ENCODE measurements at places on chromosomes 3 and 15. TPM values are rescaled to one million over a fixed set of nuclear protein-coding genes. Genes with fewer than 3 reads are reported as not detected.
A peak's percentile ranks its signal among the peaks of the same experiment; 100 is the strongest.

- no peak for DNase-seq
Measured at GRCh38 chr3:49841806-49842205, 14.6 kb downstream of the TRAIP start.

DNA sequence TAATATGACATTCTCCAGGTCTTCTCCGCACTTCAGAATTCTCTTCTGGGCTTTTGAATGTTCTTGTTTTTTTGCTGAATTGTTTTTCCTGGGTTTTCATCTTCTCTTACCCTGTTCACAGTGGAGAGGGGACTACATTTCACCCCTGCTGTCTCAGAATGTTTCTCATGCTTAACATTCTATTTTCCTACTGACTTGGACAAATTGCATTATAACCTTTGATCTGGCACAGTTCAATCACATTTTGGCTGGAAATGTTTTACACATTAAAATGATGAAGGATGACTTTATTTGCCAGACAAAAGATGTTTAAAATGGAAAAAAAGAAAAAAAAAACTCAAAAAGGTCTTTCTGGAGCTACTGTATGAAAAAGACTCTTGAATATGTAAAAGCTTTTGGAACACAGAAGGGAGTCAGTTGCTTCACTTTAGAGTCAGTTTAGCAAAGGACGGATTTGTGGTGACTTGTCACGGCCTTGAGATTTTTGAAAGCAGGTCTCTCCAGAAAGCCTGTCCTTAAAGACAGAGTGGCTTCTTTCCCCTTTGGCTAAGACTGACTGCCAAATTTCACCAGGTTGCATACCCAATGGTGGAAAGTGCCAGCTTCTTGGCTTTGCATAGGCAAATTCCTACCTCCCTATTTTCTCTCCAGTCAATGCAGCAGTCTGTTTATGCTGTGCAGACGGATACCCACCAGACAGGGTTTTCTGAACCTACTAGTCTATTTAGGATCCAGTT is 401.0 kb upstream of the TBL1XR1 start:
- no peak for DNase-seq

GRCh38 chr15:29143909-29144635 is 125.5 kb downstream of the NSMCE3 start:
- no peak for DNase-seq

DNA sequence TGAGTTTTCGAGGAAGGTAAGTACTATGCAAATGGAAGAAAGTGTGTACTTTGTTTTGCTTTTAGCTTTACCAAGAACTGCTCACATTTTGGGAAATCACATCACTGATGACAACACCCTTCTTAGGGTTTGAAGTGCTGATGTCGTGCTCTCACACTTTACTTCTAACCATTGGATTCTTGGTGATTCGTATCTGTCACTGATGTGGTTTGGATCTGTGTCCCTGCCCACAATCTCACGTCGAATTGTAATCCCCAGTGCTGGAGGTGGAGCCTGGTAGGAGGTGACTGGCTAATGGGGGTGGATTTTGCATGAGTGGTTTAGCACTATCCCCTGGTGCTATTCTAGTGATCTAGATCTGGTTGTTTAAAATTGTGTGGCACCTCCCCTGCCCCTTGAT is 75.4 kb upstream of the RGMA start:
- DNase-seq = peak; percentile 33

DNA sequence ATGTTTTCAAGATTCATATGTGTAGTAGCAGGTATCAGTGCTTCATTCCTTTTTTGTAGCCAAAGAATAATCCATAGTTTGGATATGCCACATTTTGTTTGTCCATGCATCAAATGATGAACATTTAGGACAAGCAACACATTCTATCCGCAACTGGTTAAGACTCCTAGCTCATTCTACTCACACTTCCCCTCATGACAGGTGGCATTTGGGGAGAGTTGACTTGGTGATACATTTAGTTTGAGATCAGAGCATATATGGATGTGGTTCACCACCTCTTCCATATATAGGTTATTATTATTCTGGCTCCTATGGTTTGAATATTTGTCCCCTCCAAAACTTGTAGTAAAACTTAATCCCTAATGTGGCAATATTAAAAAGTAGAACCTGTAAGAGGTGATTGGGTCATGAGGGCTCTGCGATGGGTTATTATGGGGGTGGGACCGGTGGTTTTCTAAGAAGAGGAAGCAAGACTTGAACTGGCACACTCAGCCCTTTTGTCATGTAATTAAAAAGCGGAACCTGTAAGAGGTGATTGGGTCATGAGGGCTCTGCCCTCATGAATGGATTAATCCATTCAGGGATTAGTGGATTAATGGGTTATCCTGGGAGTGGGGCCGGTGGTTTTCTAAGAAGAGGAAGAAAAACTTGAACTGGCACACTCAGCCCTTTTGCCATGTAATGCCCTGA is 75.3 kb upstream of the HRH1 start:
- DNase-seq = no peak

DNA sequence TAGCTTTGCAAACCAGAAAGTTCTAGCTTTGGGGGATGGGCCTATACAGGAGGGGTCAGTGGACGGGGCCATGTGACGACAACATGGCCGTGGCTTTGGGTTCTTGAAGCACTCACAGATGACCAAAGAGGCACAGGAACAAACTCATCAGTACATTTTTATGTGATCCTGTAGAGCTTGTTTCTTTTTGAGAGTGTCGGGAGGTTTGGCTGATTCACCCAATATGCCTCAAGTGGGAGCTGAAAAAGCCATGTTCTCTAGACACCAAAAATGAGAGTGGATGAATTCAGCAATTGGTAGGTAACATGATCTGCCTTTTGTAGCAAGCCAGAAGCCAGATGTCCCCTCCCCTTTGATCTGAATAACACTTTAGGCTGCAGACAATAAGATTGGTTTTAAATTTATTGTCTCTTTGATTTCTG is 30.1 kb downstream of the GREM1 start:
- DNase-seq = no peak

DNA sequence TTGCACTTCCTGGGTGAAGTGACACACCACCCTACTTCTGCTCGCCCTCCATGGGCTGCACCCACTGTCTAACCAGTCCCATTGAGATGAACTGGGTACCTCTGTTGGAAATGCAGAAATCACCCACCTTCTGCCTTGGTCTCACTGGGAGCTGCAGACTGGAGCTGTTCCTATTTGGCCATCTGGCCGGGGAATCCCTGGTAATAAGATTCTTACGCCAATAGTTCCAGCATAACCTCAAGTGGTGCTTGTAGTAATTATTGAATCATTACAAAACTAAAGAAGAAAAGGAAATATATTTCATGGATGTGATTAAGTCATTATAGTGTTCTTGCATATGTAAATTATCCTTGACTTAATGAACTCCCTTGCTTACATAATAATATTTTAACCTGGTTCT is 841.9 kb downstream of the CADM2 start:
- no peak for DNase-seq

DNA sequence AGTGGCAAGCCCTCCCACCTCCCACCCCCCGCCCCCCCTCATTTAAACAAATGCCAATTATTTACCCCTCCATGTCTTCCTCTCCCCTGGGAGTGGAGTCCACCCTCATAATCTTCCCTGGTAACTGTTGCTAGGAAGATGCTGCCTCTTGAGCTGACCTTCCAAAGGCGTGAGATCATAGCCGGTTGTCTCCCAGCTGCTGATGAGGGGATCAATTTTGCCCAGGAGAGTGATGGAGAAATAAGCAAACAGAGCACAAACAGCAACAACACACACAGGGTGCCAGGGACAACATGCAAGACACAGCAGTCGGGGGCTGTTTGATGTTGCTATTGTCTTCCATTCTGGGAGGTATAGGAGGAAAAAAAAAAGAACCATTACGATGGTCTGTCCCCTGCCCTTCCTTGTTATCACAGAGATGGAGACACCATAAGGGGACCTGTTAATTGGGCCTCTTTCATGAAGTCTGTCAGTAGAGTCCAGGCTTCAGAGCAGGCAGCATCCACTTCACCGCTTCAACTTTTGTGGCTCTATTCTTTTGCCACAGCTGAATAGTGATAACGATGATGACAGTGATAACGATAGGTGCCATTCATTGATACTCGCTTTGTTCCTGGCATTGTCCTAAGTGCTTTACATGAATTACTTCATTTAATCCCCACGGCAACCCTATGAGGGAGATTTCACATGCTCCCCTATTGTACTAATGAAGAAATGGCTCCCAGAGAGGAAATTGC is 76.9 kb upstream of the RGMA start:
- no peak for DNase-seq

DNA sequence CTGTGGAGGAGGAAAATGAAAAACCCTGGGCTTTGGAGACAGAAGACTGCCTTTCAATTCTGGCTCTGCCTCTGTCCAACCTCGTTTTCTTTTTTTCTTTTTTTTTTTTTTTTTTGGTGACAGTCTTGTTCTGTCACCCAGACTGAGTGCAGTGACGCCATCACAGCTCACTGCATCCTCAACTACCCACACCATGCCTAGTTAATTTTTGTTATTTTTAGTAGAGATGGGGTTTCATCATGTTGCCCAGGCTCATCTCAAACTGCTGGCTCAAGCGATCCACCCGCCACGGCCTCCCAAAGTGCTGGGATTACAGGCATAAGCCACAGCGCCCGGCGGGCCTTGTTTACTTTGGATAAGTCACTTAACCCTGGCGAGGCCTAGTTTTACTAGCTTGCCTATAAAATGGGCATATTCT is 66.3 kb upstream of the SLC25A26 start:
- DNase-seq = no peak

DNA sequence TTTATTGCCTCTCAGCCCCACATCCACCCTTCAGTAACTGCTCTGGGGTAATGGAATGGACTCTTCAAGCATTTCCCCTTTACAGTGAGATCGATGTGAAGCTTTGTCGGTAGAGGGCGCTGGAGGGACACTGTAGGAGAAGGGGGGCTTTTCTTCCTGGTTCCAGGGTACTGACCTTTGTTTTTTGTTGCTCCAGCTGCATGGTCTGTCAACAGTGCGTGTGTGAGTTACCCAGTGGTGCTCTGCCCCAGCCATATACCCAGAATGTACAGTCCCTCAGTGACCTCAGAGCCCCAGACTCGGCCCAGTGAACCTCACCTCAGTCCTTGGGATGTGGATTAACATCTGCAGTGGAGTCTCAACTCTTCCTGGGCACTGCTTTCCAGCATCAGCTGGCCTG is 180.3 kb upstream of the TSC22D2 start:
- DNase-seq = peak; percentile 61

GRCh38 chr3:127233371-127233770 is 40.4 kb downstream of the PRR23E start:
- DNase-seq = no peak

- DNase-seq = no peak
Measured at GRCh38 chr3:72113564-72113963, 328.6 kb upstream of the PROK2 start.

- DNase-seq = no peak
Measured at GRCh38 chr15:101266787-101267186, 10.5 kb downstream of the SELENOS start.

GRCh38 chr3:160671231-160671630 is 5.7 kb upstream of the ARL14 start:
- DNase-seq = no peak

- DNase-seq = no peak
Measured at GRCh38 chr15:94294556-94294955, 63.2 kb downstream of the MCTP2 start.

GRCh38 chr3:196140224-196140623 is 58.3 kb upstream of the TFRC start:
- no peak for DNase-seq

NLGN1 gene
- not detected for total RNA-seq

SNTN gene
- not detected for total RNA-seq

CD47 gene
- 158 TPM for total RNA-seq

FBXO40 gene
- total RNA-seq = not detected

NEK4 gene
- total RNA-seq = 3.2 TPM

NIT2 gene
- total RNA-seq = 53.5 TPM

CAND2 gene
- 1.8 TPM for total RNA-seq

FBN1 gene
- 0.52 TPM for total RNA-seq
